ENCODE measurements at places on chromosomes 7 and 10. TPM values are rescaled to one million over a fixed set of nuclear protein-coding genes. Genes with fewer than 3 reads are reported as not detected.
A peak's percentile ranks its signal among the peaks of the same experiment; 100 is the strongest.

DNA sequence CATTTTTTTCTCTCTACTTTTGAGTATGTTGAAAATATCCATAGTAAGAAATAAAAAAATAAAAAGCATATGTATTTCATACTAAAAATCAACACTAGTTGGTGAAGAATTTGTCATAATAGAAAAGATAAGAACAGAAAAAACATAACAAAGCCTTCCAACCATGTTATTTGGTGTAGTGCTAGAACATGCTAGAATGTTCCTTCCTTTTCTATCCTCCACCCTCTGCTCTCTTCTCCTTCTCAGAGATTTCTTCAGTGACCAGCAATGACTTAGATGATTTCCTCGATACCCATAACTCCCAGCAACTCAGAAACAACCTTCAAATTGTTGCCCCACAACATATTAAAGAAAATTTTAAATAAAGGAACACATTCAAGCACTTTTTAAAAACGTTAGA lies 2.6 kb downstream of the ZC3HAV1 start:
- DNase-seq, result no peak

Gene PIP
- not detected for total RNA-seq

GRCh38 chr7:95028683-95029082 lies 121.3 kb downstream of the PPP1R9A start:
- DNase-seq, result no peak

Gene AGK
- total RNA-seq, result 37.5 TPM

Gene HTR5A
- total RNA-seq, result not detected

- DNase-seq, result peak; percentile 2
Observed at GRCh38 chr10:95693071-95693667, 558 bp downstream of the TCTN3 start.

DNA sequence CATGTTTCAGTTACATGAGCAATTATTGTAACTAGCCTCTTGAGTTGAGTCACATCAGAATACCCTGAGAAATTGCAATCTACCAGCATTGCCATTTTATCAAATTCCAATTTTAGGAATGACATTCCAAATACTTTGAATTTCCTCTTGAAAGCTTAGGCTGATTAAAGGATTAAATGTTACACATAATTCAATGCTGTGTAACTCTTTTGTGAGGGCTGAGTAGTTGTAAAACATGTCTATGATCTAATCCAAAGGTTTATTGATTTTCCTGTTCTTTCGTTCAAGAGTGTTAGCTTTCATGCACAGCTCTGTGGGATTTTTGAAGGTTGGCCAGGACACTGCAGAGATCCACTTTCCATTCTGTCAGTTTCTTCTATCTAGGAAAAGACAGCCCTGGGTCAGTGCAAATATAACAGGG lies 193.1 kb downstream of the SORCS1 start:
- DNase-seq, result no peak

GRCh38 chr10:112376396-112376790 lies 2.5 kb downstream of the ACSL5 start:
- DNase-seq, result no peak
